ENCODE measurements at places on chromosomes 1 and 21.

GRCh38 chr1:15075817-15076216 lies 77.7 kb upstream of the TMEM51 start:
- H3K27ac ChIP-seq: no peak overlapping the region
- H3K4me3 ChIP-seq: no peak overlapping the region
- DNase-seq: no peak
- peaks cover 3% of the 10 kb centered on the region for H3K4me1 ChIP-seq

DNA sequence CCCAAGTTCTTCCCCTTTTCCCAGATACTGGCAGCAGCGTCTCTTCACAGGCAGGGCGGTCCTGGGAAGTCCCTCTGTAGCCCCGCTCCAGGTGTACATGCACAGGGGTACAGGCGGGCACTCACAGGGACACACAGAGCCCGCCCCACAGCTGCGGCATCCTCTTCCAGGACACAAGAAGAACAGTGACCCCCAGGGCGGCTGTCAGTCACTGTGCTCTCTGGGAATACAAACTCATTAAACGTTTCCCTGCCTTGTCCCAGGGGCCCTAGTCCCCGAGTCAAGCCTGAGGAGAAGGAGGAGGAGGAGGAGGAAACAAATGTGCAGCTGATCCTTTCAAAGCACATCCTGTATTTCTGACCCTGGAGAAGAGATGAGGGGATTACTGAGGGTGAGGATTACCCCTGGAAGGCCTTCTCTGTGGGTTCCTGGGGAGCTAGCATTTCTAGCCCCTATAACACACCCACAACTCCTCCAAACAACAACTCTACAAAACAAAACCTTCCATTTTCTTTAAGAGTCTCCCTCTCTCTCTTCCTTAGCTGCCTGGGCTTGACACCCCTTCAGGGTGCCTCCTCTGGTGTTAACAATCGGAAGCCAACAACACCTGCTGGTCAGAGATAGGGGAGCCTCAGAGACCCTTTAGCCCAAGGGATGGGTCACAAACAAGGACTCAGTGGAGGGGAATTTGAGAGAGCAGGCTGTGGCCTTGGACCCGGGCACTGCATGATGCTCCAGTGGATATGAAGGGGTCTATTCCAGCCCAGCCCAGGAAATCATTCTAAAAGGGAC lies 28.4 kb upstream of the DMBX1 start:
- H3K36me3 ChIP-seq: no peaks in the 10 kb centered on the region
- no peak overlapping the region for H3K4me3 ChIP-seq
- H3K4me1 ChIP-seq: peaks cover 4% of the 10 kb centered on the region
- H3K27ac ChIP-seq: no peak overlapping the region
- peaks cover 23% of the 10 kb centered on the region for H3K27me3 ChIP-seq

DNA sequence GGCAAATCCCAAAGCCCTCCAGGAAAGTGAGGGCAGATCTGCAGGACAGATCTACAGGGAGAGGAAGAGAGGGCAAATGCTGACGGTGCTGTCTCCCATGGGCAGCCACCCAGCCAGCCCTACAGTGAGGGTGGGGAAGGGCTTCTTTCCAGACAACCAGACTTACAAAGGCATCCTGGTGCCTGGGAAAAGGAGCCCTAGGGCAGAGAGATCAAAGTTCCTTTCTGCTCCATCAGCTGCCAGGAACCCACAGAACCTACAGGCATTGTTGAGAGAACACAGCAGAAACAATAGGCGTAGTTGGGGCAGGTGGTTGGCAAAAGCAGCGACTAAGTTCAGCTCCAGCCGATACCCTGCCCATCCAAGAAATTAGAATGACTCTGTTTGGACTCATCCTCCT lies 332.4 kb downstream of the KCNH1 start:
- H3K4me1 ChIP-seq: no peaks in the 10 kb centered on the region
- H3K27me3 ChIP-seq: peaks cover 7% of the 10 kb centered on the region
- no peak overlapping the region for H3K4me3 ChIP-seq
- H3K27ac ChIP-seq: no peak overlapping the region

DNA sequence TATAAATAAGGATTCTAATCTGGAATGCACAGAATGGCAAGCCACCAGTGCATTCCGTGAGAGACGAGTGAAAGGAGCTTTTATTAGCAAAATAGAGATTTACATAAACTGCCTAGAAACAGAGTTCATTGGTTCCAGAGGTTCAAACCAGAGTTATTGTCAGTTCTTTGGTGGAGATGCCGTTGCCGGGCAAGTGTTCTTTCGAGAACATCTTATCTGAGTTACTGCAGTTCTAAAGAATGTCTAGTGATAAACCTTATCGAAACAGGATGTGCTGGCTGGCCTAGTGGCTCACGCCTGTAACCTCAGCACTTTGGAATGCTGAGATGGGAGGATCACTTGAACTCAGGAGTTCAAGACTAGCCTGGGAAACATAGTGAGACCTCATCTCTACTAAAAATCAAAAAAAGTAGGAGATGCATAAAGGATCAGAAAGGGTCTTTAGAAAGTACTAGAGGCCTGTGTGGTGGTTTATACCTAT lies 19.9 kb upstream of the EVI5 start:
- H3K4me1 ChIP-seq: peaks cover 6% of the 10 kb centered on the region
- no peak overlapping the region for H3K27ac ChIP-seq
- peak; percentile 20 for DNase-seq
- H3K36me3 ChIP-seq: no peaks in the 10 kb centered on the region

DNA sequence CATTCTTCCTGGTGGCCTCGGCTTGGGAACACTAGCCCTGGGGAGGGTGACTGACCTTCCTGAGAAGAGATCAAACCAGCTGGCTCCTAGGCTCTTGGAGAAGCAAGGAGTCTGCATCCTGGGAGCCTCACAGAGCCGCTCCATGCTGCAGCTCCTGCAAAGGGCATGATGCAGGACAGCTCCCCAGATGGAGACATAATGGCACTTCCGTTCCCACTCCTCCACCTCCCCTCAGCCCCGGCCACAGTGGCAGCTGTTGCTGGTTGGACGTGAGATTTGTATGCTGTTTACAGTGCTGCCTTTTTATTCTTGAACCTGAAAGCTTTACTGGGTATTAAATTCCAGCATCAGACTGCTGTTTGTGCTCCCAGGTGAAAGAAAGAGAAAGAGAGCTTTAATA lies 83.7 kb upstream of the CTTNBP2NL start:
- H3K27ac ChIP-seq: no peak overlapping the region
- H3K4me1 ChIP-seq: no peaks in the 10 kb centered on the region
- no peak overlapping the region for H3K4me3 ChIP-seq
- H3K27me3 ChIP-seq: peaks cover 26% of the 10 kb centered on the region
- no peaks in the 10 kb centered on the region for H3K36me3 ChIP-seq

DNA sequence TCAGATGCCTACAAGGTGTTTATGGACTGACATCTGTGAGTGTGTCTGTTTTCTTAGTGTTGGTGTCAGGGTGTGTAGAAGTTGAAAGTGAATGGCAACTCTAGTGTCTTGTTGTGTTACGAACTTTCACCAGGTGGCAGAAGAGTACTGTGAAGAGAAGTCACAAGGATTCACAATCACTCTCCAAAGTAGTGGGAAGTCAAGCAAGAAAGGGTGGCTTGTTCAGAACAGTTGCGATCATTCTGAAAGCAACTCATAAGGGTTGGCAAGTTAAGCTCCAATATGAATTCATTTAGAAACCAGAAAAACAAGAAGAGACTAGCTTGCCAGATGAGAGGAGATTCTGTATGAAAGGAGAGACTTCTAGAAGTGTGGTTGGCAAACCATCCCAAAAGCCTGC lies 86.1 kb downstream of the FASLG start:
- peaks cover 26% of the 10 kb centered on the region for H3K4me1 ChIP-seq
- peak; percentile 49 for DNase-seq
- H3K27ac ChIP-seq: no peak overlapping the region
- no peak overlapping the region for H3K4me3 ChIP-seq
- H3K27me3 ChIP-seq: peaks cover 1% of the 10 kb centered on the region

DNA sequence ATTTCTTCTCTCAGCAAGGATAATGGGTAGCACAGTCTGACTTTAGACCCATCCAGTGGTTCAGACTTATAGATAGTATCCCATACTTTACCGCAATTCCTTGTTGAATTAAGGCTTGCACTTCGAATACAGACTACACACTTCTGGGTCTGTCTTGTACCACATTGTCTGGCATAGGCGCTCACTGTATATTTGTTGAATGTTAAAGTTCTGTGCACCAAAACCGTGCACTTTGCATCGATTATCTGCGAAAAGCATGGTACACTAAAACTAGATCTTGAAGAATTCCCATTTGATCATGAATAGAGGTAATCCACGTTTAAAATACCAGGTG lies 556 bp upstream of the RYR2 start:
- peaks cover 20% of the 10 kb centered on the region for H3K27me3 ChIP-seq
- H3K36me3 ChIP-seq: no peaks in the 10 kb centered on the region
- no peak overlapping the region for H3K27ac ChIP-seq
- no peak for DNase-seq
- H3K4me3 ChIP-seq: no peak overlapping the region
- H3K4me1 ChIP-seq: peaks cover 6% of the 10 kb centered on the region

- no peak for DNase-seq
- H3K36me3 ChIP-seq: no peaks in the 10 kb centered on the region
- no peak overlapping the region for H3K27ac ChIP-seq
- H3K27me3 ChIP-seq: no peaks in the 10 kb centered on the region
These were observed 41.6 kb upstream of the LRIG2 start for GRCh38 chr1:113031171-113031933.

GRCh38 chr1:177315261-177315660 lies 144.5 kb downstream of the BRINP2 start:
- H3K27ac ChIP-seq: no peak overlapping the region
- no peaks in the 10 kb centered on the region for H3K36me3 ChIP-seq
- H3K27me3 ChIP-seq: no peaks in the 10 kb centered on the region
- no peaks in the 10 kb centered on the region for H3K4me1 ChIP-seq
- H3K4me3 ChIP-seq: no peak overlapping the region
- DNase-seq: no peak

DNA sequence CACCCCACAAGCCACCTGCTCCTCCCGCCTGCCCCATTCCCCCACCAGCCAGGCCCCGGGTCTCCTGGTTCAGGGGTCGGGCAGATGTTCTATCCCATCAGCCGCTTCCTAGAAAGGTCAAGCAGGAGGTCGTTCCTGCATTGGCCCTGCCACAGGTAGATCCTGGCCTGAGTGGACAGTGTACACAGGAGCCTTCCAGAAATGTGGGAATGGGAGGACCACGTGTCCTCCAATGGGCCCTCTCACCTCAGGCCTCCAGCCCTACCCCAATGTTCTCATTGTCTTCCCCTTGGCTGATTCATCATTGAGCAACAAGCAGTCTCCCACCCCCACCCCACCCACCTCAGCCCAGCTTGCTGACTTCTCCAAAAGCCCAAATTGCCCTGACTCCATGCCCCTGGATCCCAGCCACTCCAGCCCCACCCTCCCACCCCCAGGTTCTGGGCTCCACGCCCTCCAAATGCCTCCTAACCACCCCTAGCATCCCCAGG lies 2.1 kb downstream of the S100A16 start:
- no peak for DNase-seq
- no peak overlapping the region for H3K27ac ChIP-seq
- no peaks in the 10 kb centered on the region for H3K27me3 ChIP-seq
- H3K4me1 ChIP-seq: peaks cover 2% of the 10 kb centered on the region
- no peaks in the 10 kb centered on the region for H3K36me3 ChIP-seq
- no peak overlapping the region for H3K4me3 ChIP-seq

DNA sequence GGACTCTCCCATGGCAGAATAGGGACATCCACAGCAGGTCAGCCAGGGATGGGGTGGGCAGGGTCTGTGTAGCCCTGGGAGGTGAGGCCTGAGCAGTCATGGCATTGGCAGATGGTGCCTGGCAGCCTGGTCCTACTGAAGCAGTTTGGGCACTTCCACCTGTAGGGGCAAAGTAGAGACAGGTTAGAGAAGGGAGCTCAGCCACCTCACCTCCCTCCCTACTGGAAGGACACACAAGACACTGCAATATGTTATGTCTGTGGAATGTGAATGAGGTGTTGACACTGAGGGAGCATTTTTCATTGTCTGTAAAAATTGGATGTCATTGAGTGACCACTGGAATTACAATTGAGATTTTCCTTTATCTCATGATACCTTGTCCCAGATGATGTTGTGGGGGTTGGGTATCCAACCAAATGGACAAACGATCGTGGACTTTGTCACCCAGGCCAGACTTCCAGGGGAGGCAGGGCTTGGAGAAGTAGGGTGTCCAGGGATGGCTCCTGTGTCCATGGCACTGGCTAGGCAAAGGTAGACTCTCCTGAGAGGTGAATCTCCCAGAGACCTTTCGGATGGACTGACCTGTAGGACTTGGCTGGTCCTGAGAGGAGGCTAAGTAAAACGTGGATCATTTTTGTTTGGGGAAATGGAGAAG lies 9.7 kb downstream of the SHISA4 start:
- no peak overlapping the region for H3K27ac ChIP-seq
- no peak for DNase-seq
- H3K4me1 ChIP-seq: peaks cover 6% of the 10 kb centered on the region
- peaks cover 10% of the 10 kb centered on the region for H3K27me3 ChIP-seq
- no peak overlapping the region for H3K4me3 ChIP-seq
- no peaks in the 10 kb centered on the region for H3K36me3 ChIP-seq

- peaks cover 10% of the 10 kb centered on the region for H3K36me3 ChIP-seq
- H3K4me3 ChIP-seq: no peak overlapping the region
- H3K27me3 ChIP-seq: no peaks in the 10 kb centered on the region
These were observed 51.1 kb upstream of the PRDX6 start for GRCh38 chr1:173426057-173426456.

GRCh38 chr1:156566436-156566835 lies 5.9 kb downstream of the IQGAP3 start:
- H3K27me3 ChIP-seq: peaks cover 2% of the 10 kb centered on the region
- DNase-seq: no peak
- H3K36me3 ChIP-seq: no peaks in the 10 kb centered on the region
- H3K4me1 ChIP-seq: peaks cover 3% of the 10 kb centered on the region
- no peak overlapping the region for H3K27ac ChIP-seq
- no peak overlapping the region for H3K4me3 ChIP-seq

DNA sequence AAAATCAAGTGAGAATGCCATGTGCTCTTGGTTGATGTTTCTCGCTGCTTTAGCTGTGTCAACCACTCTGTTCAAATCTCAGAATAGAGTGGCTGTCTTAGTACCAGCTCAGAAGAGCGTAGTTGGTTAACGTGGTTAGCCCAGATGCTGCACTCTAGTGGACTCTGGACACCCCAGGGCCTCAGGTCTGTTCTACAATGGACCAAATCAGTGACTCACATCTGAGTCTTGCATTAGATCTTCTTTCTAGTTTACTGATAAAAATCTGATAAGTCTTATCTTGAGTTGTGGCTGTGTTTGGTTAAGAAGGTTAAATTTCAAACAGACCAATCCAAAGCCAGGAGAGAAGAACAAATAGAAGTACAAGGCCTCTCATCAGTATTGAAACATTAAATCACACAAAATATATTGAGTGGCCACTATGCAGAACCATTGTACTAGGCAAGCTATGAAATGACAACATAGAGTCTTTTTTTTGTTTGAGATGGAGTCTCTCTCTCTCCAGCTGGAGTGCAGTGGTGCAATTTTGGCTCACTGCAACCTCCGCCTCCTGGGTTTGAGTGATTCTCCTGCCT lies 104.1 kb downstream of the NR5A2 start:
- H3K4me1 ChIP-seq: peaks cover 14% of the 10 kb centered on the region
- no peaks in the 10 kb centered on the region for H3K27me3 ChIP-seq
- H3K27ac ChIP-seq: no peak overlapping the region
- H3K4me3 ChIP-seq: no peak overlapping the region

- H3K4me1 ChIP-seq: peaks cover 11% of the 10 kb centered on the region
- H3K27ac ChIP-seq: no peak overlapping the region
- no peak overlapping the region for H3K4me3 ChIP-seq
These were observed 1.8 kb downstream of the C1orf53 start for GRCh38 chr1:197904126-197904787.

All from memory B cell (primary cell).